Left lung (tissue), 14 donors: ENCODE measurements at places on chromosomes 7 and 10.

- DNase-seq = no peak
Measured at GRCh38 chr7:123242467-123243092, 42.8 kb upstream of the SLC13A1 start.

- no peak for DNase-seq
Measured at GRCh38 chr10:70650104-70650503, 22.2 kb upstream of the ADAMTS14 start.

- no peak for DNase-seq
Measured at GRCh38 chr10:82505009-82505408, 630.0 kb downstream of the NRG3 start.

DNA sequence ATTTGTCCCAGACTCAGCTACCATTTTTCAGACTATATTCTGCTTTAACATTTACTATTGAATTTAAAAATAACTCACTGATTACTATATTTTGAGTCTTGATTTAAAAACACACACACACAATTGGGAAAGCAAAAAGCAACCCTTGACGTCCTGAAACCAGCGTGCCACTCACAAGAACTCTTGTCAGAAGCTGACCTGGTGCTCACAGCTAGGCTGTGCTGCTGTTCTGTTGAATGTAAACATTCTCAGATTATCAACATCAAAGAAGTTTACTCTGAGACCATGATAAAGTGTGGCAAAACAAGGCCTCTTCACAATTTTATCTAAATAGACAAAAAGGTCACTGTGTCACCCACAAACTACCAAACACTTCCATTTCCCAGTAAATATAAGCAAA is 62.6 kb upstream of the CACNA2D1 start:
- DNase-seq = no peak

DNA sequence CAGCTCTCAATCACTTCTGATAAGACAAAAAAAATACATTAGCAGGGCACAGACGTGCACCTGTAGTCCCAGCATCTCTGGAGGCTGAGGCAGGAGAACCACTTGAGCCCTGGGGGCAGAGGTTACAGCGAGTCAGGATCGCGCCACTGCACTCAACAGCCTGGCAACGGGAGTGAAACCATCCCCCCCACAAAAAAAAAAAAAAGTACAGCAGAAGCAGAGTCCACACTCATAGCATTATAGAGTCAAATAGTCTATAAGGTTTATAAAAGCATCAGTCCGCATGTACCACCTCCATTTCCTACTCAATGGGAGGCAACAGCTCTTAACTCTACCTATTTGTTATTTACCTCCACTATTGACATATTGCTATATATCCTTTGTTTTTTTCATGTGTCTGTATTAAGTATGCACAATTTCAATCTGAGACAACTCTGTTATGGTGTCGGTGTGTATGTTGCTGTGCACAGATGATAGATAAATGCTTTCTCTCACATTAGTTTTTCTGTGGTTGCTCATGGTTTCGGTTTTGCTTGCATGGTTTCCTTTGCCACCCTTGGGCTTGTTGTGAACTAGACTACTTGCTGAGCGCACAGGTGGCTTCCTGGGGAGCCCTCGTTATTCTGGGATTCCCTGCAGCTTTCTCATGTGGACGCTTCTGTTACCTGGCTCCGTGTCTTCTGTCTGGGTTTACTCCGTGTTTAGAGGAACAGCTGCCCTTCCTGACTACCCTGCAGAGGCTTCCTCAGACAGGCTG is 40.4 kb downstream of the PROSER2 start:
- DNase-seq = no peak

GRCh38 chr7:16098585-16099179 is 322.7 kb downstream of the CRPPA start:
- DNase-seq = no peak

GRCh38 chr7:4022265-4022664 is 659.8 kb upstream of the FOXK1 start:
- no peak for DNase-seq

GRCh38 chr10:76942628-76943416 is 694.8 kb downstream of the KCNMA1 start:
- DNase-seq = no peak

DNA sequence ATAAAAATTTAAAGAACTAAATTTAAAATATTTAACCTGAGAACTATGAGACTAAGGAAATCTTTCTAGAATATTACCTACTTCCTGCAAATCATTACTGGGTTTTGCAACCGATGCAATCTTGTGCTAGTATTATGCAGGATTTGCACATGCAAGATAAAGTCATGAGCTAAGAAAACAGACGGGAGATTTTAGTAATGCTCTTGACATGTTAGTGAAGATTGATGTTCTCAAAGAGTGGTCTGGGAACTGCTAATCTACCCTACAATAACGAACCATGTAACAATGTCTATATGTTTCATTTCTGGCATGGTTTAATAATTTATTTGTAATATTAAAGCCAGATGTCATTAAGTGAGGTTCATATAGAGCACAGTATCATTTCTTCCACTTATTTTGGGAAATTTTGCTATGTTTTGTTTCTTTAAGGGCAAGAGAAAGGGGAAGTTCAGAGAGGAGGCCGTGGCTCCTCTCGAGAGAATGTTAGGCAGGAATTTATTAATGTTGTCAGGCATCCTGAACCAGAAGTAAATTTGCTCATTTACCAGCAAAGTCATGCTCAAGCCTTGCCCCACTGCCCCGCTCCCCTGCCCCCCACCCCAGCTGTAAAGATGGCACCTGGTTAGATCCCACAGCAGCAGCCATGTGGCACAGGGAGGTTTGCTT is 22.8 kb downstream of the LRRC17 start:
- no peak for DNase-seq

DNA sequence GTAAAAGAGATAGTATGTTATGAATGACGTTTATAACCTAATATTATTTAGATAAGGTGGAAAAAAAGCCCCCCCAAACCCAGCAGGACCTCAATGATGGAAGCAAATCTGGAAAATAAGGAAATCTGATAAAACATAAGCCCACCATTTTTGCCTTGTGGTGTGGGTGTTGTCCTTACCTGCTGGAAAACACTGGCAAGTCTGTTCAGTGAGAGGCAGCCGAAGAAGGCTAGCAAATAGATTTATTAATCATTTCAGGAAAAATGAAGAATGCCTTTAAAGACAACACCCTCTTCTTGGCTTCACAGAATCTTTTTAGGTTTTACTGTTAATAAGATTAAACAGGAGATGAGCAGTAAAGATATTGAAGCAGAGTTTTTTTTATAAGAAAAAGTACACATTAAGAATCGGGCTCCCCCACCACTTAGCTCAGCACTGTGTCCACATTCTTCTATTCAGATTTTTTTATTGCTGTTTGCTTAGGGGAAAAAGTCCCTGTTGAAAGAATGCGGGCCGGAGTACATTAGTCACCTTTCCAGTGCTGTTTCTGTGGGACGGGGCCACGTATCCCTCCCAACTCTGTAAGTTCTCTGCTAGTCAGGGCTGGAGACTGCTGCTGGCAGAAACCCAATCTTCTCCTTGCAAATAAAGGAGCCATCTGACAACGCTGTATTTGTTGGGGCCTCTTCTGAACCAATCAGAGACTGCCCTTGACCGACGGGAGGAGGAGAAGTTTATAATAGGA is 104.1 kb downstream of the EVX1 start:
- DNase-seq = peak; percentile 50

DNA sequence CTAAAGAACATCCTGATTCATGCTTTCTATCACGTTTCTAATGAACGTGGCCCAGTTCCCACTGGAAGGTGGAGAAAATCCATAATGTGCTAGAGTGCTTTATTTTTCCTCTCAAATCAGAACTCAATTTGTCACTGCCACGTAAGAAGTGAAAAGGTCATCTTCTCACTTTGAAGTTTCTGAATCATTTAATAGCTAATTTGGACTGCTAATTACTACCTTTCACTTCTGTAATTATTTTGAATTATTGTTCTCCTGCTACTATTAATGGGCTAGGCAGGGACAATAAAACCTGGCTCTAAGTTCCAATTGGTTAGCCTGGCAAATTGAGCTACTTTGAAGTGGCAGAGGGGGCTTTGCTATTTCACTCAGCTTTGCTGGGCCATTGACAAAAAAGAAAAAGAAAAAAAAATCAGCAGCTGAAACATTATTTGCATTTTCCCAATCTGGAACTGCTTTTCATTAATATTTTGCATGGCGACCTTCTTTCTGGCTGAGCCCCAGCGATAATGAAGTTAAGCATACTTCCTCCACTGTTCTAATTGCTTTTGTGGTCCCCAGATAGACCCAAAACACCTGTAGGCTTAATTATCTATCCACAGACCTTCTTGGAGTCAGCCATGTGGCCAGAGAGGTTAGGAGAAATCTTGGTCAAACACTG is 264.2 kb downstream of the SEC23IP start:
- no peak for DNase-seq

- no peak for DNase-seq
Measured at GRCh38 chr7:108181073-108181985, 51.2 kb upstream of the LAMB4 start.
